ENCODE measurements at places on chromosomes 1 and 21. TPM values are rescaled to one million over a fixed set of nuclear protein-coding genes. Genes with fewer than 3 reads are reported as not detected.

DNA sequence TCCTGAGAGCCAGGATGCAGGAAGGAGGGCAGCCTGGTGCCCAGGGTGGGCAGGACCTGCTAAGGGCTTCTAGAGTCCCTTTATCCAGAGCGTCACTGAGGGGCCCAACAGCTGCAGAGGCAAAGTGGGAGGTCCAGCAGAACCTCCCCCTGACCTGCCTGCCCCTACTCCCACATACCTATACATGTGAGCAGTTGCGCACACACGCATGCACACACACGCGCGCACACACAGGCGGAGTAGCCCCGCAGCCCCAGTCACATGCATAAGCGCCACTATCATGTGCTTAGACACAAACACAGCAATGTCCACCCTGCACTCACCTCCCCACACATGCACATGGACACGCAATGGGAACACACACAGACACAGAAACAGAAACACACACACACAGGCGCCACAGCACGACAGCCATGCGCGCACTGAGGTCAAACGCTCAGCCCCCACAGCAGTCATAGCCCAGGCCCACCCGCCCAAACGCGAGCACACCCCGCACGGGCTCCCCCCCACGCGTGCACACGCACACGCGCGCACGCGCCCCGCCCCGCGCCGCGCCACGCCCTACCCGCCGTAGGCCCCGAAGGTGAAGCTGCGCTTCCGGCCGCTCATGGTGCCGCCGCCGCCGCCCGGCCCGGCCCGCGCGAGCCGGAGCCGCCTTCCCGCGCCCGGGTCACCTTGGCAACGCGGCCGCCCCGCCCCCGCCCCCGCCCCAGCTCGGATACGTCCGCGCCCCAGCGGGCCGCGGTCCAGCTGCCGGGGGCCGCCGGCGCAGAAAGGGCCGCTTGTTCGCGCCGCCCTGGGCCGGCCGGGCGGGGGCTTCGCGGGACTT, 17.7 kb downstream of the RAP1GAP start:
- peak overlapping the region; percentile 66 for H3K4me3 ChIP-seq
- peak; percentile 67 for DNase-seq
- H3K27me3 ChIP-seq = peaks cover 6% of the 10 kb centered on the region
- H3K4me1 ChIP-seq = peaks cover 11% of the 10 kb centered on the region
- peak overlapping the region; percentile 29 for H3K27ac ChIP-seq

- no peak for DNase-seq
- H3K27ac ChIP-seq = peak overlapping the region; percentile 22
- no peaks in the 10 kb centered on the region for H3K36me3 ChIP-seq
- no peak overlapping the region for H3K4me3 ChIP-seq
These were observed 17.8 kb downstream of the SLAMF7 start for GRCh38 chr1:160756849-160757201.

- H3K36me3 ChIP-seq = no peaks in the 10 kb centered on the region
- no peak overlapping the region for H3K27ac ChIP-seq
- H3K27me3 ChIP-seq = no peaks in the 10 kb centered on the region
- no peaks in the 10 kb centered on the region for H3K4me1 ChIP-seq
These were observed 3.0 kb upstream of the CRB1 start for GRCh38 chr1:197264936-197265567.

The ST6GALNAC3 gene
- 0.33 TPM for total RNA-seq

- H3K4me1 ChIP-seq = no peaks in the 10 kb centered on the region
- H3K4me3 ChIP-seq = no peak overlapping the region
These were observed 32.5 kb downstream of the KIAA1614 start for GRCh38 chr1:180945151-180945550.

DNA sequence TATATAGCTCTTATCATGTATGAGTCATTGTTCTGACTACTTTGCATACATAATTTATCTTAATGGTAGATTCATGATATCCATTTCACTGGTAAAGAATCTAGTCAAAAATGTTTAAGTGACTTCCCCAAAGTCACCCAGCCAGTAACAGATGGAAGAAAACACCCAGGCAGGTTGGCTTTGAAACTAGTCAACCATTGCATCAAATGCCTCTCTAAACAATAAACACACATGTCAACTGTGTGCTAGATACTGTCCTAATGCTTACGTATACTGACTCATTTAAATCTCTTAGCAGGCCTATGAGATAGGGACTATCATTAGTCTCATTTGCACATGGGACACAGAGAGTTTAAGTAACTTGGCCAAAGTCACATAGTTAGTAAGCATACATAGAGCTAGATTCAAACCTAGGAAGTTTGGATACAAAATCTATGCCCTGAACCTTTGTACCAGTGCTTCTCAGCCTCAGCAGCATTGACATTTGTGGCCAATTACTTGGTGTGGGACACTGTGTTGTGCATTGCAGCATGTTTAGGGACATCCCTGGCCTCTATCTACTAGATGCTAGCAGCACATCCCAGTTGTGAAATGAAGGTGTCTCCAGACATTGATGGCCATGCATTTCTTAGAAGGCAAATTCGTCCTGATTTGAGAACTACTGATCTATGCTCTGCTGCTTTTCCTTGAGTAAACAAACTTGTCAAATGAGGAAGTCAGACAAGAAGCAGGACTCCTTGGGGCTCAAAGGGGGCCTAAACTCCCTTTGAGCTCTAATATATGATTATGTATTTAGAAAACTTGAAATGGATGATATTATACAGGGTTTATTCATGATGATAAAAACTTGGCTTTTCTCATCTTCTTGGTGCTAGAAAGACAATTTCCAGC, 316.3 kb downstream of the KCNH1 start:
- H3K4me3 ChIP-seq = no peak overlapping the region
- H3K36me3 ChIP-seq = no peaks in the 10 kb centered on the region

GRCh38 chr1:225652729-225653462, at the start of gene ENAH:
TSS of gene ENAH (minus strand) at chr1:225653123. CDS start at chr1:225652690, 433 bp downstream.
- H3K36me3 ChIP-seq = no peaks in the 10 kb centered on the region
- H3K27ac ChIP-seq = no peak within 1 kb of the TSS
- peak within 1 kb of the TSS; percentile 56 for H3K4me3 ChIP-seq
- peak; percentile 23 for DNase-seq
- peaks cover 12% of the 10 kb centered on the region for H3K4me1 ChIP-seq
- H3K27me3 ChIP-seq = peaks cover 22% of the 10 kb centered on the region

The PCSK9 gene
- not detected for total RNA-seq

DNA sequence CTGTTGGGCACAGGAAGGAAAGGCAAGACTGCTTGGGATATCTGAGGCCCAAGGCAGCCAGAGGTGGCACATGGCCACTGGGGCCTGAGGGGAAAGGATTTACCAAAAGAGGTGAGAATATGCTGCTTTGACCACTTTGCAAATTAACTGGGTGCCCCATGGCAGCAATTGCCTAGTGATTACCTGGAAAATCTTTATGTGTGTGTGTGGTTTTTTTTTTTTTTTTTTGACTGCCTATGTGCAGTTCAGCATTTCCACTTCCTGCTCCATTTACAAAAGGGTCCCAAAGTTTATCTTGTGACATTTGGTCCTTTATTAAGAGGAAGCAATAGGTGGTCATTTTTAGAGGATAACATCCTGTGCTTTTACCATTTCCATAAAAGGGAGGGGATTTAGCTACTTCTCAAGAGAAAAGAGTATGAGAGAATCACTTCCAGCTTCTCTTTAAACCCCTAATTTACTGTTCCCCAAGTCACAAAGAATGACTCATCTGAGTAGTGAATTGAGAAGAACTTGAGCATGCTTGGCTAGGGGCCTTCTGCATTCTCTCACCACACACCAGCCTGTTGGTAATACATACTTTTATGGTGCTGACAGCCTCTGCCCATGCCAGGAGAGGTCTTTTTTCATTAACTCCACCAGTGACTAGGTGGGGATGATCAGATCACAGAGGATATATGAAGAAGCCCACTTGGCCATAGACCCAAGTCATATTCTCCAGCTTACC, 52.1 kb downstream of the SYDE2 start:
- no peak for DNase-seq
- H3K36me3 ChIP-seq = no peaks in the 10 kb centered on the region
- no peak overlapping the region for H3K27ac ChIP-seq
- no peaks in the 10 kb centered on the region for H3K27me3 ChIP-seq
